ENCODE measurements at places on chromosomes 5 and 9.
A peak's percentile ranks its signal among the peaks of the same experiment; 100 is the strongest.

GRCh38 chr9:72769546-72769945, 183.3 kb downstream of the ALDH1A1 start:
- no peak for DNase-seq

- no peak for DNase-seq
Measured at GRCh38 chr9:92637326-92637725, 32.6 kb downstream of the IPPK start.

- peak; percentile 4 for DNase-seq
Measured at GRCh38 chr9:75027187-75028107, 646 bp downstream of the CARNMT1 start.

DNA sequence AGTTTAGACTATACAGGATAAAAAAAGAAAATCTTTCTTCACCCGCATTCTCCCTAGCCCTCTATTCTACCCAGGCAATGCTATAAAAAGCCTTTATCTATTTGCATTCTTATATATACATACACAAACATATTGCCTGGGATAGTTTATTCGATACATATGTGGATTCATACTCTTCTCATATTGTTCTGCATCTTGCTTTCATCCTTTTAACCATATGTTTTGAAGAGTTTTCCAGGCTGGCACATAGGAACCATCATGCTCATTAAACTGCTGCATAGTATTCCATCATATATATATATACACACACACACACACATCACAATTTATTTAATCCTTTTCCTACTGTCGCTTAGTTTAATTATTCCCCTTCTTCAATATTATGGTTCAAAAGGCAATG, 461.2 kb downstream of the NTRK2 start:
- DNase-seq, result no peak

- DNase-seq, result no peak
Measured at GRCh38 chr5:9268226-9268625, 277.6 kb downstream of the SEMA5A start.

GRCh38 chr9:131385296-131385695, 8.6 kb upstream of the PRRC2B start:
- no peak for DNase-seq

DNA sequence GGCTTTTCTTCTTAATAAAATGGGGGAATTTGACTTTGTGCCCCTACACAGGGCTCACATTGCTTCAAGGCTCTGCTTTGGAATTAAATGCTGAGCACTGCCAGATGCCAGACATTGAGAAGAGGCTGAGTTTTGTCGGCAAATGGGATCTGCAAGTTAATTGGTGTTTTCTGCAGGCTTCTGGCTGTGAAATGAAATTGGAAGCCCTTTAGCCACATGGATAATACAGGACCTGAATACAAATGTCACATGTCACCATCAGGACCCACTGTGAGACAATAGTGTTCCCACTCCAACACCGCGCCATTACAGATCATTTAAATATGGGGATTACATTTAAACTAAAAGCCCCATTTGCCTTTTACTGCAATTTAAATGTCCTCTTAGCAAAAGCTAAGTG, 164.4 kb downstream of the ZSWIM6 start:
- DNase-seq, result no peak

DNA sequence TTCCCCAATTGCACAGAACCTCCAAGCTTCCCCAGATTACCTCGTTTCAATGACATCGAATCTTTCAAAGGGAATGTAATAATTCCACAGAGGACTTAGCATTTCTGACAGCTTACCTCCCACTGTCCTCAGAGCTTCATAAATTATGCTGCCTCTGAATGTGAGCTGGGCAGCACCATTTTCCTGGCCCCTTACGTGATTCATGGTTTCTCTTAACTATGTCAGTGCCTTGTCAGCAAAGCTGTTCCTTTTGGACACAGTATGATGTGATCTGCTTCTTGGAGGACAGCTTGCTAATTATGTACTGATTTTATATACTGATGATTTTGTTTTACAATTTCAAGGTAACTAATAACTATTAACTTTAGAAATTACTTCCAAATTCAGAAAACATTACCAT, 27.7 kb upstream of the SSBP2 start:
- DNase-seq, result no peak

DNA sequence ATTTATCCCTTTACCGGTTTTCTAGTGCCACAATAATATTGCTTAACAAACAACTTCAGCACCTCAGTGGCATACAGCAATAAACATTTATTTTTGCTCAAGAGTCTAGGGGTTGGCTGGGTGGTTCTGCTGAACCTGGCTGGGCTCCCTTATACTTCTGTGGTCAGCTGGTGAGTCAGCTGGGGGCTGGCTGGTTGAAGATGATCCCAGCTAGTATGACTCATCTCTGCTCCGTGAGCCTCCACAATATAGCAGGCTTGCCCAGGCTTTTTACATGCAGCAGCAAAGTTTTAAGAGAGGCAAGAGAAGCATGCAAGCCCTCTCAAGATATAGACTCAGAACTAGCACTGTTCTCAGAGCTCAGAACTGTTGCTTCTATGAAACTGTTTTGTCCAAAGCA, 523.5 kb upstream of the CLINT1 start:
- no peak for DNase-seq

- DNase-seq, result no peak
Measured at GRCh38 chr9:113474360-113475028, 11.0 kb downstream of the RGS3 start.

GRCh38 chr9:546797-547223, 294.7 kb upstream of the DMRT1 start:
- DNase-seq, result no peak

DNA sequence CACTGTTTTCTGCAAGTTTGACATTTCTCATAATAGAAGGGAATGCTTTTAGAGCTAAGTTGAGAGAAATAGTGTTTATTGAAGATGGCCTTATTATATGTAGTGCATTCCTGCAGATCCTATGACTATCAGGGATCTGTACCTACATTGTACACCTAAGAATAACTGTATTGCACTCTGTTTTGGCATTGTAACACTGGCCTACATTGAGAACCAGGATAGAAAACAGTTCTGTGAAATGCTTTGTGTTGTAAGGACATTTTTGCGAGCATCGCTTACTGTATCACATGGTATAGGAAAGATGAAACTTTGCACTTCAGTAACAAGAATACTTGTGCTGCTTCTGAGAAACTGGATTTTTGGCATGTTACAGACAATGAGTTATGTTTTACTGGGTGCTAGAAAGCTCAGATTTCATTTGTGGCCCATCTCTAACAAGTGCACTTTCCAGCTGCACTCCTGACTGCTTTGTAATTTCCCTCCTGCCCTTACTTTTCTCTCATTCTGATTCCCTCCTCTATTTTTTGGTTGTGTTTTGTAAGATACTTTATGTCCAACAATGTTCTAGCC, 30.6 kb downstream of the C9orf85 start:
- DNase-seq, result no peak

- no peak for DNase-seq
Measured at GRCh38 chr5:124725040-124725434, 21.4 kb downstream of the ZNF608 start.

- DNase-seq, result no peak
Measured at GRCh38 chr9:69744688-69745380, 15.0 kb downstream of the PTAR1 start.

- no peak for DNase-seq
Measured at GRCh38 chr5:150778088-150778516, 455 bp upstream of the SMIM3 start.

GRCh38 chr5:168818558-168818957, 239.4 kb upstream of the PANK3 start:
- no peak for DNase-seq

GRCh38 chr5:157562111-157562581, 13.4 kb downstream of the ADAM19 start:
- no peak for DNase-seq

- DNase-seq, result no peak
Measured at GRCh38 chr5:126122942-126123341, 300.3 kb upstream of the GRAMD2B start.

GRCh38 chr5:59790776-59791475, 102.6 kb downstream of the PDE4D start:
- DNase-seq, result no peak

DNA sequence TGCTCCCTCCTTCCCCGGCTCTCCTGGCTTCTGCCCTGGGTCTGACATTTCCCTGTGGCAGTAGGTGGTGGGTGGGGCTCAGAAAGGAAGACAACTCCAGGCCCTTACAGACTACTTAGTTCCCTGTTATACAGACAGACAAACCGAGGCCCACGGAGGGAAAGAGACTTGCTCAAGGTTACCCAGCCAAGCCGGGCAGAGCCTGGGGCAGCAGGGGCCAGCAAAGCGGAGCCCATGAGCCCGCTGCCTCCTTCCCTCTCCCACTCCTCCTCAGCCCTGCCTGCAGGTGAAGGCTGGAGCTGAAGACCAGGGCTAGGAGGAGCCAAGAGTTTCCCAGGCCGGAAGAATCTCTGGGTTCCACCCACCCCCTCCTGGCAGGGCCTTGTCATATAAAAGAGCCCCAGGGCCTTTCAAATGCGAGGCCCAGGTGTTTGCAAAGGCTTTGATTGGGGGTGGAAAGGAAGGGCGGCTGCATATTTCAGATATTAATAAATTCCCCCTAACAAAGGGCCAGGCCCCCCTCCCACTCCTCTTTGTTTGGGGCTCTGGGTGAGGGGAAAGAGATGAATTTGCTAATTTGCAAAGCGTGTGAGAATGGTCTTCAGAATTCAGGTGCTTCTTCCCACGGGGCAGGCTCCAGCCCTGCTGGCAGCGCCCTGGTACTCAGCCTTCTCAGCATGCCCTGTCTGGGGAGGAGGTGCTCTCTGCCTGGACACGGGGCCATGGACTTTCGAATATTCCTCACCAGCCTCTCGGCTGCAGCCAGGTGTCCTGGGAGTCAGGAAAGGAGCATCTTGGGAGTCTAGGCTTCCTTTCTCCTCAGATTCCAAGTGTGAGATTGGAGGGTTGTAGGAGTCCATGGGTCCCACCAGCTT, 21.5 kb downstream of the SLC6A7 start:
- DNase-seq, result no peak

- no peak for DNase-seq
Measured at GRCh38 chr5:180982008-180982741, 6.5 kb upstream of the BTNL3 start.

DNA sequence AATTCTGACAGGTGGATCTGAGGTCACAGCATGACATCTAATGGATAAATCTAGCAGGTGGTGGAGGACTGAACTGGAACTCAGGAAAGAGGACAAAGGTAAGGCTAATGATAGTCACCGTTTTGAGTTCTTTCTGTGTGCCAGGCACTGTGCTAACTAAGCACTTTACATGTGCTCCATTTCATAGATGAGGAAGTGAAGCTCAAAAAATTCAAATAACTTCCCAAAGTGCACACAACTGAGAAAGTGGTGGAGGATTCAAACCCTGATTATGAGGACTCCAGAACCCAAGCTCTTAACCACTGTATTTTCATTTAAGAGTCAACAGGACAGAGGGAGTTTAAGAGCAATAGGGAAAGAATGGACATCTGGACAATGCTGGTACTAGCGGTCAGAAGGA, 7.1 kb upstream of the DELE1 start:
- DNase-seq, result no peak

GRCh38 chr5:115424446-115424845, 120.1 kb downstream of the FEM1C start:
- DNase-seq, result no peak

DNA sequence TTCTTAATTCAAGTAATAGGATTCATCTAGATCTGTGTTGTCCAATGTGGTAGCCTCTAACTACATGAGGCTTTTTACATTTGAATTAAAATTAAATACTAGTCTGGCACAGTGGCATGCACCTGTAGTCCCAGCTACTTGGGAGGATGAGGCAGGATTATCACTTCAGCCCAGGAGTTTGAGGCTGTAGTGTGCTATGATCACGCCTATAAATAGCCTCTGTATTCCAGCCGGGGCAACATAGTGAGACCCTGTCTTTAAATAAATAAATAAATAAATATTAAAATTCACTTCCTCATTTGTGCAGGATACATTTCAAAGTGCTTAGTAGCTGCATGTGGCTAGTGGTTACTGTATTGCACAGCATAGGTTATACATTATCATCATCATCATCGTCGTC, 91.8 kb downstream of the UBE2R2 start:
- DNase-seq, result no peak

DNA sequence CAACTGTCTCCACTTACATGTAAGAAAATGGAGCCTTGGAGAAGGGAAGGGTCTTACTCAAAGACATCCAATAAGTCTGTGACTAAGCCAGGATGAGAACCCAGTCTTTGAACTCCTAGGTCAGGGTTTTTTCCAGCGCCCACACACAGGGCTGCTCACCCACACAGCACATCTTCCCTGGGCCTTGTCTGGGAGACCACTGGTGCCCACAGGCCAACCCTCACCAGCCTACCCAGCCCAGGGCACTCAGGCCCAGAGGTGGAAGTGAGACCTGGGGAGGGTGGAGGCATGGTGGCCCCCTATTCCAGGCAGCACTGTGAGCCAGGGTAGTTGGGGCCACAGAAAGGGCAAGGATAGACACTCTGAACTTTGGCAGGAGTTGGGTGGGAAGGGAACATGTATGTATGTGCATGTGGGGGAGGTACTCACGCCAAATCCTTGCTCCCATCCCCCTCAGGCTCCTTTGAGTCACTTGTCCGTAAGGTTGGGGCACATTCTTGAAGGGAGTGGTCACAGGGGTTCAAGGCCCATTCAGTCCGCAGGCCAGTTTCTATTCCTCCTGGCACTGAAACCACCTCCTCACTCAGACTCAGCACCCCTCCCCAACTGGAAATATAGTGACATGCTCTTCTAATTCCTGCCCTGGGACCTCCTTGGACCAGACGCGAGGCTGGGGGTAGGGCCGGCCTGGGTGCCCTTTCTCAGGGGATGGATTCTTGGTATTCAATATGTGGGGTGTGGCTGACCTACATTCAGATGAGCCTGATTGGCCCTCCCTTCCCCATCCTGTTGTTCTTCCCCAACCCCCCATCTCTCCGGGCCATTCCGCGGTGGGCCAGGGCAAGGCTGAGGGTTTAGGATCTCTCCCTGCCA, 2.9 kb upstream of the SLC4A9 start:
- DNase-seq, result no peak

DNA sequence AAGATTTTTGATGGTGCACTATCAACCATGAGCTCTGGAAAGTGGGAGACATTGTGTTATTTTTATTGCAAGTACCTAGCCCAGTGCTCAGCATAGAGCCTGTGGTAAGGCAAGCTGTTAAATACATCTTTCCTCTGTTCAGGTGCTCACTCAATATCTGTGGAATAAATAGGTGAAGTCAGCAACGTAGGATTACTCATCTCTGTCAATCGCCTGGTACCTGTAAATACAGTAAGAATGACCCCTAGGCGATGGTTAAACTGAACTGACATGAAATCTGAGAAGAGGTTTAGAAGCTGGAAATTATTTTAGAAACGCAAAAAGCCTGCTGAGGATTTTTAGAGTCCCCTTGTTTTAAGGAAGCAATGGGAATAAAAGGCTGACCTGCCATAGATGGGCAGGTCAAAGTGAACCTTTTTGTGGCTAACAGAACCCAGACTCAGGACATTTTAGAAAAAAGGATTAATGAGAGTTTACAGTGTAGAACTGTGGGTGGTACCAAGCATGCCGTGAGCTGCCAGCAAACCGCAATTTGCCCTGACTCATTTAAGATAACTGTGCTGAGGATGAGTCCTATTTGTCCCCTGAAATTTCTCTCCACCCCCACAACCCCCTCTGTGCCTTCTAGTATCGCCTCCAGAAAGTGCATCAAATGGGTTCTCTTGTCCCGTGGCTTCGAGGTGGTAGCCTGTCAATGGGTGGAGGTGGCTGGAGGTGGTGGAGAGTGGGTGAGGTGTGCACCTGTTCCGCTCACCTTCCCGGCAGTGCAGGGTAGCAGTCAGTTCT, 375.1 kb downstream of the MED10 start:
- DNase-seq, result no peak

Measured in stimulated activated CD8-positive, alpha-beta memory T cell treated with anti-CD3 and anti-CD28 coated beads, Interleukin-4, amount 100 ng/mL, for 1 hour (primary cell).